ENCODE measurements at places on chromosomes 3 and 15.
A peak's percentile ranks its signal among the peaks of the same experiment; 100 is the strongest.

DNA sequence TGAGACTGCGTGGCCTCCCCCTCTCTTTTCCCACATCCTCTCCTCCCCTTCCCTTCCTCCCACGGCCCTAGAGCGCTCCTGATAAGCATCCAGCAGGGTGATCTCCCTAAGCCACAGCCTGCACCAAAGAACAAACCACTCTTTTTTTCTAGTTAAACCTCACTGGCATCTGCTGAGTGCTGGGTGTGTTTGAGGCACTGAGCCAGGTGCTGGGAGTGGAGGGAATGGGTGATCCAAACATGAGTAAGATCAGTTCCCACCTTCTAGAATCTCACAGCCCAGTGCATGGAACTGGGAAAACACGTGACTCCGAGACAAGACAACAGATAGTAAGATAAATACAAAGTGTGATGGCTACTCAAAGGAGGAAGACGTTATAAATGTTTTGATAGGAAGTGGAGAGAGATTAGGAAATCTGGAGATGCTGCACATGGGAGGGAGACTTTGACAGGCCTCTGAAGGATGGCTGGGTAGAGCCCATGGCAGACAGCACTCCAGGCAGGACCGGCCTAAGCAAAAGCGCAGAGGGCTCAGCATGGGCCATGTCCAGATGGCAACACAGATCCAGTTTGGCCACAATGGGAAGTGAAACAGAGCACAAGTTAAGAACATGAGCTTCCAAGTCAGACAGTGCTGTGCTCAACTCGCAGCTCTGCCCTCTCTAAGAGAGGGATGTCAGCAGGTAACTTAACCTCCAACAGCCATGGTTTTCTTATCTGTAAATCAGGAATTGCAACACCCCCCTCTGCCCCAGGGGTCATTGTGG is 55.6 kb downstream of the CCR3 start:
- DNase-seq = peak; percentile 26

- DNase-seq = no peak
These were observed 73.9 kb upstream of the ADPGK start for GRCh38 chr15:72857331-72858063.

- DNase-seq = no peak
These were observed 31.1 kb upstream of the PPIB start for GRCh38 chr15:64193971-64194370.

DNA sequence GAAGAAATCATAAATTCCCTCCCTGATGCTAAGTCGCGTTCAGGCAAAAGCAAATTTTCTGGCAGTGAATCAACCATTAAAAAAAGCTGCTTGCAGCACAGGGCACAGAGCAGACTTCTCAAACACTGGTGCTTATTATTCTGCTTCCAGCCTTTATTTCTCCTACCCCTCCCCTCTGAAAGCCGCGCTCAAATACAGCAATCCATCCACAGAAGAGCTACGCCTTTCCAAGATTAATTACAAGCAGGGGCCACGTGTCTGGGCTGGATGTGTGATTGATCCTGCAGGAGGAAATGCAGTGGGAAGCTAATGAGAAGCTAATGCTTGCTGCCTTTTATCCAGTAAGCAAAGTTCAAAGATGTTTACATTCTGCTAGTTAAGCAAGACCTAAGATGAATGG is 134.9 kb upstream of the TOPAZ1 start:
- DNase-seq = peak; percentile 35

- DNase-seq = no peak
These were observed 308.7 kb downstream of the CHST2 start for GRCh38 chr3:143428294-143428693.

DNA sequence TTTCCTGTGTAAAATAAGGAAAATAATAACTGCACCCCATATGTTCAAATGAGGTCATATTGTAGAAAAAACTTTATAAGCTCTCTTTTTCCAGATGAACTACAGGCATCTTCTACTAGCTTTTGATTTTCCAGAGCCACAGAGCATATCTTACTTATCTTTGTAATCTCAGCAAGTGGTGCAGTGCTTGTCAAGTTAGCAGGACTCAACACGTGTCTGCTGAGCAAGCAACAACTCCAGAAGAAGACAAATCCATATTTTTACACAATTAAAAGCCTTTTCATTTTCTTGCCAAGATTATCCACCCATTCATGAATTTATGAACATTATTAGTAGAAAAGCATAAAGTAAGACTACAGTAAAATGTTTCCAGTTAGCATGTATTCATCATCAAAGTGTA is 14.4 kb upstream of the TSC22D2 start:
- DNase-seq = no peak

GRCh38 chr3:113516115-113516505 is 1.2 kb upstream of the SPICE1 start:
- no peak for DNase-seq

GRCh38 chr3:55486857-55487380 is at the start of gene WNT5A:
Gene WNT5A, minus strand, starts transcription at chr3:55487306. Its CDS starts 321 bp downstream, at chr3:55486985.
- DNase-seq = no peak

- no peak for DNase-seq
These were observed 91.6 kb downstream of the RASA2 start for GRCh38 chr3:141578202-141578973.

DNA sequence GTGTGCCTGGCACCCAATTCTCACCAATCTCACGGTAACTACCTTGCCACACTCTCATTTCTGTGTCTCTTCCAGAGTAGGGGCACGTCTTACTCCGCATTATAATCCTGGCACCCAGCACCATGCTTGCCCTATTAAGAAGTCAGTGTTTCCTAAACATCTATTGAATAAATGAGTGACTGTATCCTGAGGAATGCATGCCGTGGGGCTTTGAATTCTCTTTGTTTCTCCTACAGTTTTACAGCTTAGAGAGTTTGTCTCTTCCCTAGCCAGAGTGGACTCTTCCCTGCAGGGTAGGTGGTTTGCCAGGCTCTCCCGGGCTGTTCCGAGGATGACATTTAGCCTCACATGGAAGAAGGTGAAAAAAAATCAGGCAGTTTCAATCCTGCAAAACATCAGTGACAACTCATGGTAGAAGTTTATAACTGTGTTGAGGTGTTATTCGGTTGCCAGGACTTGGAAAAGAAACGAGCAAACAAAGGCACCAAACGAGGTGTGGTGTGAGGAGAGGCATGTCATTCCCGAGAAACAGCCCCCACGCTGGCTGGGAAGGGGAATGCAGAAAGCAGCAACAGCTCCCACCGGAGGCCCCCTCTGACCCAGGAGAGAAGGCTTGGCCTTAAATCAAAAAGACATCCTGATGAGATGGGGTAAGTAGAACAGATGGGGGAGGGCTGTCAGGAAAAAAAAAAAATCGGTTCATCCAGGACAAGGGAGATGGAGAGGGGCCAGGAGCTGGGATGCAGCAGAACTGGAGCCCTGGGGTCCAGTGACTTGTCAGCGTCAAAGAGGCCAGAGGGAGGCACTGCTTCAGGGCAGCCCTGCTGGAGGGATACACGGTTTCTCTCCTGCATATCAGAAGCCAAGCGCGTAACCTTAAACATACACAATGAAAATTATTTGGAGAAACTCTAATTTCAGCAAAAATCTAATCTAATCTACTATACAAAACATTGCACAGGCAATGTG is 168.4 kb upstream of the ARRDC4 start:
- DNase-seq = no peak

DNA sequence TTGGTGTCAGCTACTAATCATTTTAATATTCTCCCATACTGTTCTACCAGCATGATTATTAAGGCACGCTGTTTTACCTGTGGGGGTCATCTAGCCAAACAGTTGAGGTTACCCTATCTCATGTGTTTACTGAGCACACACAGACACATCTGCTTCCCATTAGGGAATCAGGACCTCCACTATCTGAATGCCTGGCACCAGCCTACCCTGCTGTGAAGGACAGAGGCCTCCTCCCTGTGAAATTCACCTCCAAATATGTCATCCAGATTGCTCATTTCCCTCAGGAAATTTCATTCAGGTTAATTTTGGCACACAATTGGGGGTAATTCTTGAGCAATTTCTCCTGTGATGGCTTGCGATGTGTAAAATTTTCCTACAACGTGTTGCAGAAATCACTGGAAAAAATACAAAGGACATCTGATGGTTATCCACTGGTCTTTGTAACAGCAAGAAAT is 155.6 kb upstream of the NR2E3 start:
- DNase-seq = no peak

- no peak for DNase-seq
These were observed 5.8 kb downstream of the TOPBP1 start for GRCh38 chr3:133655731-133656515.

DNA sequence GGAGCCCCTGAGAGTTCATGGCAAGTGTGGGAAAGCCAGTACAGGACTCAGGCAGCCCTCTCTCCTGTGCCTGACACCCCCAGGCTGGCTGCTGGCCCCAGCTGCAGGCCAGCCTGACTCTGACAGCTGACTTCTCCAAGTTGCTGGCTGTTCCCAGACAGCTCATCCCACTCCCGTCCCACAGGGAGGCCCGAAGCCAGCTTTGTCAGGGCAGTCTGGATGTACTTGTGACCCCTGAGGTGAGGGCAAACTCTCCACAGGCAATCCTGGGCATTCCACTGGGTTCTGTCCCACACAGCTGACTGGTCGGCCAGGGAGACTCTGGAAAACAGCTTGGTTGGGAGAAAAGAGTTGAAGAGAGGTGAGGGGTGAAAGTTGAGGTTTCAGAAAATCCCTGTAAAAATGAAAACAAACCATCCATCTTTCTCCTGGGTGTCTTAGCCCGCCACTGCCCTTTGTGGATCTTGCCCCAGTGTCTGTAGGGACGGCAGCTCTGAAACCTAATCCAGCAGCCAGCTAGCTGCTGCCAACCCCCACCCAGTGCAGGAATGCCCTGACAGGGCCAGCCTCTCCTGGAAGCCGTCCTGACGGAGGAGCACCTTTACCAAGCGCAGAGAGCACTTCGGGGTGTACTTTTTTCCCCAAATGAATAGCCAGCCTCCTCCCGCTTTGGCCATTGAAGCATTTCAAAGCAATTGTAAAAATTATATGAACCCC is 87.9 kb downstream of the DNAJB8 start:
- no peak for DNase-seq

GRCh38 chr15:70426096-70426821 is 328.5 kb upstream of the TLE3 start:
- no peak for DNase-seq

GRCh38 chr3:38084334-38085310 is 45.6 kb downstream of the DLEC1 start:
- DNase-seq = no peak

DNA sequence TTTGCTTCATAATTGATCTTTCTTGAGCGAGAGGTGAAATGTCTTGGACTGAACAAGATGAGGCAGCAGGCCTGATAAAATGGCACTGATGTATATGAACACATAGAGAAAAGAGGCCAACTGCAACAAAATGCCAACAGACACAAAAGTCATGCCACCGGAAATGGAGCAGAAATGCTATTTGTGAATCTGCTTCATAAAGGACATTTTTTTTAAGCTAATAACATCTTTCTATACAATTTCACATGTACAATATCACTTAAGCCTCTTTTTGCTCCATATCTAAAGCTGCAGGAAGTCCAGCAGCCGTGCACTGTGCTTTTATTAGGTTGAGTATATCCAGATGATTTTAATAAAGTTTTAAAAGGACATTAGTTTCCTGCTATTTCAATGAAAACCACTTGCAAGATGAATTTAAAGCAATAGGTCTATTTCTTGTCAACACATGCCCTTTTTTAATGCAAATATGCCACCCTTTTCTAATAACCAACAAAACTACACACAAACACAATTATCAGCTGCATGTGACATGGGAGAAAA is 169.2 kb upstream of the ADAMTS9 start:
- no peak for DNase-seq

DNA sequence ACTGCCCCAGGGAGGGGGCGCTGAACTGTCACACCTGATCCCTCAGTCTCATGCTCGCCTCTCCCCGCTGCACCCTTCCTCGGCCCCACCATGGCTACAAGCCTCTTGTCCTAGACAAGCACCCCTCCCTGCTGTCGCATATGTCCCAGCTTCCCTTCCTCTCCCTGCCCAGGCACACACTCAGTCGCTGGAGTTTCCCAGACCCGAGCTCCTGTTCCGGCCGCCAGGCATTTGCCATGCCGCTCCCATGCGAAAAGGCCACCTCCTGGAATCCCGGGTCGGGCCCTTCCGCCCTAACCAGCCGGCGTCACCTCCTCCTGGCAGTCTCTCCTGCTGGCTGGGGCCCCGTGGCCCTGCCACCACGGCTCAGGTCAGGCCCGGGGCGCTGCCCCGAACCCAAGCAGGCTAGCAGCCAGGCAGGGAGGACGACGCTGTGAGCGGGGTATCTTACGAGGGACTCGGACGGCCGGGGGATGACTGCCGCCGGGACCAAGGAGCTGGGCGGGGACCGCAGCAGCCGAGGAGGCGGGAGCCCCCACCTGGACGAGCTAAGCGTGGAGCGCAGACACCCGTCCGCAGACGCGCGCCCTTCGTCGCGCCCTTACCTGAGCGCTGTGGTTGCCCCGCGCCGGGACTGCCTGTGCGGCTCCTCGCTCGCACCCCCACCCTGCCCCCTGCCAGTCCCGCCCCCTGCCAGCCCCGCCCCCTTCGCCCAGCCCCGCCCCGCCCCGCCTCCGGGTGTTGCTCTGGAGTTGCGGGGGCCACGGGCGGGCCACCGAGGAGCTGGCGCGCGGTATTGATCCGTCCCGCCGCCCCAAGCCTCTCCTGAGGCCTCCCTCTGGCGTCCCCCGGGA is at the start of gene ALS2CL:
Gene ALS2CL, minus strand, starts transcription at position 642 of the 854 bp plus-strand sequence. CDS start 4,239 bp downstream, outside the sequence.
- DNase-seq = no peak

DNA sequence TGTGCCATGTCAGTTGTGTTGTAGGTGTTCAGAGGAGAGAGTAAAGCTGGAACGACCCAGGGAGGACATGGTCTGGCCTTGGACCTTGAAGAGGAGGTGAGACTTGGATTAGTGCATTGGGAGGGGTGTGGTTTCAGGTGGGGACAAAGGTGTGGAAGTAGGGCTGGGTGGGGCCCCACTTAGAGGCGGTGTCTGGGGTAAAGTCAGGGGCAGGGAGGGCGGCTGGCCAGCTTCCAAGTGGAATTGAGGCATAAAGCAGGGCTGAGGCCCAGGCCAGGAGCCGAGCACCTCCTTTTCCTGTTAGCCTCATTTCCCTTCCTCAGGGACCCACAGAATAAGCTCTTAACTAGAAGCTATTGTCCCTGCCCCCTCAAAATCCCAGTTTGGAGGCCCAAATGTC is 36.2 kb upstream of the FLNB start:
- DNase-seq = no peak

- DNase-seq = no peak
These were observed 18.5 kb upstream of the PDHB start for GRCh38 chr3:58452176-58452575.

DNA sequence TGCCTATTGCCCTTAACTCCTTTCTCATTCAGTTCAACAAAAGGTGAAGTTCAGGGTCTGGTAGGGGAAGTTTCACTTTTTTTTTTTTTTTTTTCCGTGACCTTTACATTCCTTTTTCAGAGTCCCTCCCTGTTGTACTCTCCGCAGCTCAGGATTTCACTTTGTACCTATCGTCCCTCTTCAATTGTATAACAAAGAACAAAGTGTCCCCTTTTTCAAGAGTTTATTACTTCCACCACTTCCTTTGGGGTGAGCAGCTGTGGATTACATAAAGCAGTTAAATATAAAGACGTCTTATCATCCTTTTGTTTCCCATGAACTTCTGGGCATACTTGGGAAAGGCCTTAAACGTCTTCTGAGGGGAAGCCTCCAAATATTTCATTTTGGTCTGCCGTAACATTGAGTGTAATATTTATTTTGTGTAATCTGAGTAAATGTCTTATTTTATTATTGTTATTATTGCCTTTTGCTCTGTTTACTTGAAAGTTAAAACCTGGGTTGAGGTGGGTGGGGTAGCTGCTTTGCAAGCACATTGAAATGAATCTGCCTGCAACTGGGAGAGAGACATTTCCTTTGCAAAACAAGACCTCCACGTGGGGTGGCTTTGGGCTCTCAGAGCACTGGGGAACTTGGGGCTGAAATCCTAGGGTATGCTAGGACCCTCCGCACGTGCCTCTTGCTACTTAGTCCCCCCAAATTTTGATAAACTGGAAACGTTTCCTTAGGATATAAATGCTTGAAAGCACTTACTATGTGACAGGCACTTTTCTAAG is 169.4 kb downstream of the MCTP2 start:
- no peak for DNase-seq
